PC-9 (cell line): ENCODE measurements at places on chromosomes 4 and X.

GRCh38 chr4:75289914-75290582, 224.2 kb downstream of the RCHY1 start:
- peak; percentile 4 for DNase-seq

- no peak for DNase-seq
Measured at GRCh38 chrX:11970578-11971359, 167.5 kb upstream of the FRMPD4 start.

DNA sequence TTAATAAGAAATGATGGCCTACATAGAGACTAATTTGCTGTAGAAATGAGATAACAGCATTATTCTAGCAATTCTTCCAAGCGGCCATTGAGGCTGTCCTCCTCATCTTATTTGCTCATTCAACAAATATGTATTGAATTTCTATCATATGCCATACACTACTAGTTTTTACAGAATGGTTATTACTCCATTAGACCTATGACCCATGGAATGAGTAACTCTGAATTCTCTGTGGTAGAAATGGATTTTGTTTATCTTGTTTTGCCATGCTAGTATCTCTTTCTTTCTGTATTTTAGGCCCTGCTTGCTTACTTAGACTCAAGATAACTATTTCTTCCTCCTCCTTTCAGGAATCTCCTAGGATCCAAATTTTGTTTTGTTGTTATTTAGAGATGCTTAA, 103.5 kb downstream of the RPA4 start:
- no peak for DNase-seq

- DNase-seq = no peak
Measured at GRCh38 chrX:140250391-140250790, 254.5 kb downstream of the SOX3 start.

GRCh38 chrX:149962859-149963757, 24.8 kb upstream of the EOLA2 start:
- peak; percentile 48 for DNase-seq

GRCh38 chr4:54566608-54567007, 91.1 kb upstream of the KIT start:
- no peak for DNase-seq

GRCh38 chr4:163493643-163494359, 689 bp upstream of the TMA16 start:
- no peak for DNase-seq

- DNase-seq = no peak
Measured at GRCh38 chr4:13322681-13323101, 161.4 kb downstream of the RAB28 start.
